ENCODE measurements at places on chromosomes 11 and 22. TPM values are rescaled to one million over a fixed set of nuclear protein-coding genes. Genes with fewer than 3 reads are reported as not detected.

The NXPE4 gene
- not detected for polyA plus RNA-seq

The AQP11 gene
- polyA plus RNA-seq = 11.7 TPM

The CCDC81 gene
- polyA plus RNA-seq = 4.3 TPM

The AP1B1 gene
- 79.2 TPM for polyA plus RNA-seq

GRCh38 chr11:128422576-128423370, 164.6 kb downstream of the ETS1 start:
- H3K27me3 ChIP-seq = no peaks in the 10 kb centered on the region
- peak; percentile 60 for DNase-seq
- peaks cover 21% of the 10 kb centered on the region for H3K4me1 ChIP-seq

DNA sequence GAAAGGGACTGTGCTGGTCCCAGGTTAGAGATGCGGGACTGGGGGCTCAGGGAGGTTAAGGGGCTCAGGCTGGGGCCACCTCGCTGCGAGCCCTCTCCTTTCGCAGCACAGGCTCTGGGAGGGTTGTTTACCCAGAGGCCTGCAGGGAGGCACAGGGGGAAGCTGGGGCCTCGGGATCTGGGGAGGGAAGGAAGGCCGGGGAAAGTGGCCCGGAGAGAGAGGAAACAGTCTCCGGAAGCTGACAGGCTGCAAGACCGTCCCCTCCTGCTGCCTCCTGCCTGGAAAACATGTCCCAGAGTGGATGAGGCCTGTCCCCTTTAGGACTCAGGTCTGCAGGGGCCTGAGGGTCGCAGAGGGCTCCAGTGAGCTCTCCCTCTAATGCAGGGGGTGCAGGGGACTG, 45.4 kb downstream of the MYO7A start:
- peaks cover 3% of the 10 kb centered on the region for H3K36me3 ChIP-seq
- H3K4me1 ChIP-seq = peaks cover 46% of the 10 kb centered on the region
- H3K4me3 ChIP-seq = no peak overlapping the region
- no peak for DNase-seq
- H3K27ac ChIP-seq = no peak overlapping the region

- H3K4me1 ChIP-seq = peaks cover 8% of the 10 kb centered on the region
- no peak overlapping the region for H3K4me3 ChIP-seq
- no peak for DNase-seq
- H3K27ac ChIP-seq = no peak overlapping the region
- no peaks in the 10 kb centered on the region for H3K27me3 ChIP-seq
- H3K36me3 ChIP-seq = peaks cover 15% of the 10 kb centered on the region
Measured at GRCh38 chr11:48164836-48165235, 51.8 kb upstream of the OR4B1 start.

DNA sequence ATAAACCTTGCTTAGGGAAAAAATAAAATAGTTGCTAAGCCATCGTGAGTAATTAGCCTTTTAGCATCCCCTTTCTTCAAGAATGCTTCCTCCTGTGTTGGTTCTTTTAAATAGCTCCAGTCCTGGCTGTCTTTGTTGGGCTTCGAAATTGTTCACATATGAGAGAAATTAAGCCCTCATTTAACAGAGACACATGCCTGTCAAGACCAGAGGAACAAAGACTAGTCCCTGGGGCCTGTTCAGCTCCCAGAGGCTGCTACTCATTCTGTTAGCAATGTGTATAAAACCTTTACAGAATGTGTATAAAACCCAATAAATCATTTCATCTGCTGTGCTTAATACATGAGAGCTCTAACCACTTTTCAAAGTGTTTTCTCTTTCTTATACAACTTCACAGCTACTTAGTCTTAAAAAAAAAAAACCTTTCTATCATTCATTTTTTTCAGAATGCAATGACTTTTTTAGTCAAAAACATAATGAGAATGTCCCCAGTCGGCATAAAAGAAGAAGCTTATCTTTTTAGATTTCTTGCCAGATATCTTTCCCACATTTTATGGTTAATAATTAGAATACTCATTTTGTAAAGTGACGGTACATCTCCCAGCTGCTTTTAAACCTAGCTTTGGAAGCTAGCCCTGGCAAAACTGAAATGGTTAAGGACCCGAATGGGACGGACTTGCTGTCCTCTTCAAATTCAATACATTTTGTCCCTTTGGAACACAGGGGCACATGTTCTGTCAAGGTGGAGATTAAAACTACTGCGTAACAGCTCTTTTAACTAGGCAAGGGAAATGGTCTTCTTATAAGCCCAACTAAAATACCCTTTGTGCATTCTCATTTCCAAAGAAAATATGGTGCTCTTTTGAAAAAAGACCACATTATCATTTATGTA, 186.1 kb downstream of the SOX6 start:
- H3K27me3 ChIP-seq = peaks cover 2% of the 10 kb centered on the region
- no peak overlapping the region for H3K27ac ChIP-seq
- no peaks in the 10 kb centered on the region for H3K4me1 ChIP-seq
- no peak for DNase-seq
- no peak overlapping the region for H3K4me3 ChIP-seq

GRCh38 chr11:14045417-14045816, 82.9 kb downstream of the SPON1 start:
- H3K4me1 ChIP-seq = peaks cover 3% of the 10 kb centered on the region
- H3K27ac ChIP-seq = no peak overlapping the region
- H3K36me3 ChIP-seq = no peaks in the 10 kb centered on the region
- no peak overlapping the region for H3K4me3 ChIP-seq

GRCh38 chr11:32447252-32447651, 11.9 kb upstream of the WT1 start:
- DNase-seq = no peak
- H3K36me3 ChIP-seq = no peaks in the 10 kb centered on the region
- no peaks in the 10 kb centered on the region for H3K4me1 ChIP-seq
- H3K27ac ChIP-seq = no peak overlapping the region
- H3K27me3 ChIP-seq = peaks cover 28% of the 10 kb centered on the region
- no peak overlapping the region for H3K4me3 ChIP-seq

Measured in spinal cord (tissue), 10 donors.